ENCODE measurements at places on chromosomes 11 and 22.

GRCh38 chr11:36499315-36499714 is 10.8 kb downstream of the TRAF6 start:
- no peak for DNase-seq

- no peak for DNase-seq
These were observed 62.2 kb downstream of the COMMD9 start for GRCh38 chr11:36227044-36227443.

DNA sequence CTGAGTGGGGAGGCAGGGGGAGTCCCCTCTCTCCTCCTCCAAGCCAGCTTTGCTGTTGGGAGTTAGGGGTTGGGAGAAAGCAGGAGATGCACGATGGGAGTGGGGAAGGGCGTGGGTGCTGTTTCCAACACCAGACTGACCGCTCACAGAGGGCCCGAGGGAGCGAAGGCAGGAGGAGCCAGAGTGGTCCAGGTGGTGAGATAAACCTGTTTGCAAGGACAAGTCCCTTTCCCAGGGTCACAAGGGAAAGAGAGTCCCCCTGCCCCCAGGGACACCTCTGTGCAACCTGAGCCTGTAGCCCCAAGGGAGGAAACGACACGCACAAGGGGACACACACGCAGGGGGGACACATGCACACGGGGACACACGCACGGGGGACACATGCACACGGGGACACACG is 42.2 kb downstream of the WNT11 start:
- no peak for DNase-seq

GRCh38 chr11:38130514-38130913 is 1532.5 kb upstream of the RAG2 start:
- no peak for DNase-seq

GRCh38 chr22:36331912-36332622 is 55.7 kb downstream of the MYH9 start:
- DNase-seq: no peak

GRCh38 chr11:2276280-2277007 is 6.1 kb upstream of the ASCL2 start:
- no peak for DNase-seq

GRCh38 chr22:23113067-23113846 is 28.5 kb downstream of the RSPH14 start:
- no peak for DNase-seq

DNA sequence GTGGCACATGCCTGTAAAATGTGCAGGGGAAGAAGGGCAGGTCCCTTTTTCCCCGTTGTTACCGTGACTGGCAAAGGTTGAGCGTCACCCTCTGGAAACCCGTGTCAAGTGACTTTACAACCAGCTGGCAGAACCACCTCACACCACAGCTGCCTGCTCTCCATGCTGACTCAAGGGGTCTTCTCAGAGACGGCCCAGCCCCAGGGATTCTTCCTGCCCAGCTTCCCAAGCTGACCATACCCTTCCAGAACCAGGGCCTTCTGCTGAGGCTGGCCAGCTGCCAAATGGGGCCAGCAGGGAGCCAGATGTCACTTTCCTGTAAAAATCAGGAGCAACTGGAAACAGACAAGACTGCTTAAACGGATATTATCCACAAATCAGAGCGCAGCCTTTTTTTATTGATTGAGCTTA is 6.3 kb downstream of the PC start:
- DNase-seq: no peak

DNA sequence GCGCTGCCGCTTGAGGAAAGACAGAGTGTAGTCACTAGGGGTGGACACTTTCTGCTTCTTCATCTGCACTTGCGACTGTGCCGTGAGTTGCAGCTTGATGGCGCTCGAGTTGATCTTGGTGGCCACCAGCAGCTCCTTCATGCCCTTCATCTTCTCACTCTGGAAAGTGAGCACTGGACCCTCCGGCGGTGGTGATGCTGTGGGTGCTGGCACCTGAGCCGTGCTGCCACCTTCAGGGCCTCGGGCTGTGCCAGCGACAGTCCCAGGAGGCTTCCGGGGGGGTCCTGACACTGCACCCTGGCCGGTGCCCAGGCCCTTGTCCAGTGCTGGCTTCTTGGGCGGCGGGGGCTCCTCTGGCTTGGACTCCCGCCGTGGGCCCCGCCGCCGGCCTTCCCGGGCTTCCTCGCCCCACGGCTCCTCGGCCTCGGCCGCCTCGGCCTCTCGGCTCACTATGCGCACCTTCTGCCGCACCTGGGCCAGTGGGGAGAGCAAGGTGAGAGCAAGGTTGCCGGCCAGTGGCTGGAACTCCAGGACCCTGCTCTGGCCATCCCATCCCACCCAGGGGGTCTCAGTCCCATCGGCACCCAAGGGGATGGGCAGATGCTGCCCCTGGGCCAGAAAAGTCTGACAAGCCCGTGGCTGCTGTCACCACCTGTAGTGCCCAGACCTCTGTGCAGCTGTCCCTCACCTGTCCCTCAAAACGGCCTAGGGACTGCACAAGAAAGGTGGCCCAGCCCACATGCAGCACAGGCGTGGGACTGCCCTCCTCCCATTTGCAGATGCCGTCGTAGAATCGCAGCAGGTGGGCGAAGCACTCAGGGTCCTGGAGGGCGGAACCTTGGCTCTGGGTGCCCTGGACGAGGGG is 1.6 kb upstream of the MAP4K2 start:
- DNase-seq: no peak

GRCh38 chr11:126145954-126146353 is 65.5 kb downstream of the RPUSD4 start:
- no peak for DNase-seq

- no peak for DNase-seq
These were observed 11.5 kb downstream of the NPTXR start for GRCh38 chr22:38832005-38832978.

DNA sequence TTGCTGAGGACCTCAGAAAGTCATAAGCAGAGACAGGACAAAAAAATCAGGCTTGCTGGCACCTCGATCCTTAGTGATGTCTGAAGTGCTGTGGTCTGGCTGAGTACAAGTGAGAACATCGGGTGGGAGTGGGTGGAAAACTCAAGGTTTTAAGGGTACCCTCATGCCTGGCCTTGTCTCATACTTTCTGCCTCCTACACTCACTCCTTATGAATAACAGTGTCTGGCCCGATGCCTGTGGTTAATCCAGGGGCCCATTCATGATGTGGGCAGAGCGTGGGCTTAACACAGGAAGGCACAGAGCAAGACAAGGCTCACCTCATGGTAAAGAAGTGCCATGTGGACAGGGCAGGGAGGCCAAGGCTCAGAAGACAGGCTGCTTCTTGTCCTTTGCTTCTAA is 11.0 kb upstream of the UCP3 start:
- DNase-seq: no peak

GRCh38 chr22:30665266-30665665 is 2.4 kb downstream of the DUSP18 start:
- no peak for DNase-seq

DNA sequence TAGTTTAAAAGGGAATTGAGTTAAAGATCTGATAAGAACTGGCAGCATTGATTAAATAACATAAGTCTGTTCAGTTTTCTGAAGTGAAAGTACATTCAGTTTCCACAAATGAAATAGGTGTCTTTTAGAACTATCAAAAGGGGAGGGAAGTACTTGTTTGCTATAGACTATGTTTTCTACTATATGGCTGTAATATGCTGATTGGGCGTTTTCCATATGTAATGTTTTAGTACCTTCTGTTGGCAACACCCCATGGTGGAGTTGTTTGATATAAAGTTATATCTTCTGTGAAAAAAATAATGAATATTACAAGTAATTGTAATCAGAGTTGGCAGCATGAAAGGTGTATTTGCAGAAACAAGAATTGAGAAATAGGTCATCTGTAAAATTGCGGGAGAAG is 237.6 kb downstream of the JRKL start:
- no peak for DNase-seq

- no peak for DNase-seq
These were observed 26.2 kb downstream of the FANCF start for GRCh38 chr11:22599458-22599857.

DNA sequence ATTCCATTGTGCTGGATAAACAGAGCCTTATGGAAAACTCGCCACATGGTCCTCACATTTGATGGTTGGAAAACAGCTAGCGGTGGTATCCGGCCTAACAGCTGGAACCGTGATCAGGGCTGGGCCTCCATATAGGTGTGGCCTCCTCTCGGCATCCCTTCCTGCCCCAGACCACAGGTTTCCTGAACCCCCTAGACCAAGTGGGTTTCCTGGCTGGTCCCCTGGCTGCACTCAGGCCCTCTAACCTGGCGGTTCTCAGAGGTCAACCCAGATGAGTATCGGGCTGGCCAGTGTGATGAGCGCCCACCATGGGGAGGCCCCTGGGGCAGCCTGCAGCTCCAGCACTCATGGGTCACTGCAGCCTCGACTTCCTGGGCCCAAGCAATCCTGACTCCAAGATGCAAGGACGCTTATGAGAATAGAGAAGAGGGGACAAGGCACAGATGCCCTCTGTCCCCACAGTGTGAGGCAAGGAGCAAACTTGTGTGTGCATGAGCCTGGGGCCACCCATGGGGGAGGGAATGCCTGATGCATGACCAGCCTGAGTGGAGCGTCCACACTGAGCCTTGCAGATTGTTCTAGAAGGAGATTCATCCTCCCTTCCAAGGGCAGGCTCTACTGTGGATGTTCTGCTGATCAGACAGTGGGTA is 53.4 kb upstream of the WNT7B start:
- no peak for DNase-seq

- DNase-seq: no peak
These were observed 44.2 kb downstream of the PPFIA1 start for GRCh38 chr11:70314730-70315129.

DNA sequence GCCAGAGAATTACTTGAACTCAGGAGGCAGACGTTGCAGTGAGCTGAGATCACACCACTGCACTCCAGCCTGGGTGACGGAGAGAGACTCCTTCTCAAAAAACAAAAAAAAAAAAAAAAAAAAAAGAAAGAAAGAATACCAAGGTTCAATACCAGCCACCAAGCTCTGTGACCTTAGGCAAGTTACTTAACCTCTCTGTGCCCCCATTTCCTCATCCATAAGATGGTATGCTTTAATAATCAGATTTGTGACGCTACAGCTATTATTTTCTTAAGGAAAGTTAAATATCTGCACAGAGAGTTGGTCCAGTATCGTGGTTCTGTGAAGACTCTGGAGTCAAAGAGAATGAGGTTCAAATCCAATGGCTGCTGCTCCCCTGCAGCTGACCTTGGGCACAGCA is 57.3 kb upstream of the FADD start:
- no peak for DNase-seq

- DNase-seq: no peak
These were observed 6.8 kb upstream of the SERPINH1 start for GRCh38 chr11:75555079-75555811.

- DNase-seq: no peak
These were observed 95.2 kb upstream of the BID start for GRCh38 chr22:17869285-17870096.

GRCh38 chr22:24142241-24142640 is 39.0 kb upstream of the SUSD2 start:
- DNase-seq: no peak

DNA sequence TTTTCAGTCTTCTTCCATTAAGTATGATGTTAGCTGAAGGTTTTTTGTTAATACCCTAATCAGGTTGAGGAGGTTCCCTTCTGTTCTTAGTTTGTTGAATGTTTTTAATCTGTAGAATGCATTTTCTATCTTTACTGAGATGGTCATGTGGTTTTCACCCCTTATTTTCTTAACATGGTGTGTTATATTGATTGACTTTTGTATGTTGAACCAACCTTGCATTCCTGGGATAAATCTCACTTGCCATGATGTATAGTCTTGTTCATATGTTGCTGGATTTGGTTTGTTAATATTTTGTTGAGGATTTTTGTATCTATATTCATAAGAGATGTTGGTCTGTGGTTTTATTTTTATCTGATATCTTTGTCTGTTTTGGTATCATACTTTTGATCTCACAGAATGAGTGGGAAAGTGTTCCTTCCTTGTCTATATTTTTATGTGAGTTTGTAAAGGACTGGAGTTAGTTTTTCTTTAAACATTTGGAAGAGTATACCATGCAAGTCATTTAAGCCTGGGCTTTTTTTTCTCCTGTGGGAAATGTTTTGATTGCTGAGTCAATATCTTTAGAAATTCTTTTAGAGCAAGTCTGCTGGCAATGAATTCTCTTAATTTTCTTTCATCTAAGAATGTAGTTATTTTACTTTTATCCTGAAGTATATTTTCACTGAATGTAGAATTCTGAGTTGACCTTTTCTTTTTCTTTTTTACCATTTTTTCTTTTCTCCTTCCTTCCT is 5.5 kb upstream of the P4HA3 start:
- no peak for DNase-seq

- DNase-seq: no peak
These were observed 2.6 kb downstream of the METTL15 start for GRCh38 chr11:28110821-28111200.

- no peak for DNase-seq
These were observed 55.1 kb downstream of the CEP164 start for GRCh38 chr11:117382746-117383145.

DNA sequence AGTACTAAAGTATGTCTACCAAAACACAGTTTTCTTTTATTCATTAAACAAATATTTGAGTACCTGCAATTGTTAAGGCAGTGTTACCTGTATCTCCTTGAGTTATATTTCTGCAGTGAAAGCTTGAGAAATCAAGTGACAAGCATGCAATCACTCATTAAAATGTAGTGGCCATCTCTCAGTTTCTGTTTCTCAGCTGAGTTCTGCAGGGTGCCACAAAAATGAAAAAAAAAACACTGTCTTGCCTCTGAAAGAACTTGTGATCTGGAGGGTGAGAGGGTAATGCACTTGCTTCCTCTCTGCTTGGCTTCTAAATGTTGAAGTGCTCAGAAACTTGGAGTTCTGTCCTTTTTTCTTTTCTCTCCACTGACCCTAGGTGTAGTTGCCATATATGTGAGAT is 6.8 kb downstream of the QSER1 start:
- no peak for DNase-seq

DNA sequence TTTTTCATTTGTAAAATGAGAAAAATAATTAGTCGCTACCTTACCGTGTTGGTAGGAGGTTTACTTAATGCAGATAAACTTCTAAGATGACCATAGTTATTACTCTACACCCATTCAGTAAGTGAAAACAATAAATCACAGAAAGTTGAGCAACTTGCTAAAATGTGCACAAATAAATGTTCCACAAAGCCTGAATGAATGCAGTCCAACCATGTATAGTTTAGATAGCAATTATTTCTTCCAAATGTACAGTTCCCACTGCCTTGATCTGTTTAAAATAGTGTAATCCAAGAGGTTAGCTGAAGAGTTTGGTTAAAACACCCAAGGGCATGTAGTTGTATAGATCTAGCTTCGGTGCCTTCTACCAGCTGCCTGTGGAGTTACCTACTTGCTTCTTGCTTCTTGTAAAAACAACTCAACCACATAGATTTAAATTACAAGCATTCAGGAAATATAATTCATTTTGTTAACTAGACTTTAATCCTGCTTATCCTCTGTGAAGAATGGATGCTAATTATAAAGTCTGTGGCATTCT is 106.3 kb upstream of the CARD18 start:
- no peak for DNase-seq

- DNase-seq: no peak
These were observed 386.2 kb downstream of the NTM start for GRCh38 chr11:131756479-131757110.

- DNase-seq: no peak
These were observed 914 bp upstream of the PRDM11 start for GRCh38 chr11:45145379-45146071.

Measured in neural crest cell (in vitro differentiated cells).